ENCODE measurements at places on chromosomes 6 and 20. TPM values are rescaled to one million over a fixed set of nuclear protein-coding genes. Genes with fewer than 3 reads are reported as not detected.

Gene RAET1G
- total RNA-seq, result 1.4 TPM

Gene PCMT1
- total RNA-seq, result 65.5 TPM

Gene LY6G6D
- not detected for total RNA-seq

Gene SFTA2
- 374 TPM for total RNA-seq

GRCh38 chr20:18514127-18514526 lies 6.4 kb downstream of the SEC23B start:
- no peak for DNase-seq

DNA sequence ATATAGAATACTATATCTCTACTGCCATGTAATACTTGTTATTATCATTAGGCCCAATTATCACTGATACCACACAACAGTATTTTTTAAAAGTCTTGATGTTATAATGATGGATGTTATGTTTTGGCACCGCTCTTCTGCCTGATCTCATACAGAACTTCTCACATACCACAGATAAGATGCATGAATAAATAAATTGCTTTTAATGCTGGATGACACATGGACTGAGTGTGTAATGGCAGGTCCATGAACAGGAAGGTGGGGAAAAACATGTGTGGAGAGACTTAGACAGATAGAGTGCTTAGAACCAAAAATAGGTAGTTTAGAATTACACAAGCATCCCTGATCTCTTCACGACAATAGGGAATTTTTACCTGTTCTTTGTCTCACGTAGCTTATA lies 258.4 kb upstream of the MARCKS start:
- DNase-seq, result no peak

DNA sequence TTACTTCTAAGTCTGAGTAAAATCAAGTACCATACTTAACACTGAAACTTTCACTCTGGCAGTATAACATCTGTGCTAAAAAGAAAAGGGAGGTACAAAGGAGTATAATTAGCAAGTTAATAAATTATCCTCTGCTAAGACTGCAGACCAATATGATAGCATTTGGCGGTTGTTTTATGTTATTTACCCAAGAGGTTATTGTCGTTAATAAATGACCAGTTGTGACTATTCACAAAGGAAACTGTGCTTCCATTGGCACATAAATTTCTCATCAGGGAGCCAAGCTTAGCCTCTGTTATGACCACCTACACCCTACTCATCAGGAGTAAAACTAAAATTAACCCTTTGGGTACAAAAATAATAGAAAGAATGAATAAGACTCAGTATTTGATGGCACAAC lies 86.5 kb downstream of the CRYBG1 start:
- no peak for DNase-seq
